ENCODE measurements at places on chromosomes 7 and 10.

- no peak for DNase-seq
Observed at GRCh38 chr7:34734771-34735170, 76.8 kb downstream of the NPSR1 start.

- no peak for DNase-seq
Observed at GRCh38 chr10:60777696-60778213, 523 bp upstream of the CDK1 start.

DNA sequence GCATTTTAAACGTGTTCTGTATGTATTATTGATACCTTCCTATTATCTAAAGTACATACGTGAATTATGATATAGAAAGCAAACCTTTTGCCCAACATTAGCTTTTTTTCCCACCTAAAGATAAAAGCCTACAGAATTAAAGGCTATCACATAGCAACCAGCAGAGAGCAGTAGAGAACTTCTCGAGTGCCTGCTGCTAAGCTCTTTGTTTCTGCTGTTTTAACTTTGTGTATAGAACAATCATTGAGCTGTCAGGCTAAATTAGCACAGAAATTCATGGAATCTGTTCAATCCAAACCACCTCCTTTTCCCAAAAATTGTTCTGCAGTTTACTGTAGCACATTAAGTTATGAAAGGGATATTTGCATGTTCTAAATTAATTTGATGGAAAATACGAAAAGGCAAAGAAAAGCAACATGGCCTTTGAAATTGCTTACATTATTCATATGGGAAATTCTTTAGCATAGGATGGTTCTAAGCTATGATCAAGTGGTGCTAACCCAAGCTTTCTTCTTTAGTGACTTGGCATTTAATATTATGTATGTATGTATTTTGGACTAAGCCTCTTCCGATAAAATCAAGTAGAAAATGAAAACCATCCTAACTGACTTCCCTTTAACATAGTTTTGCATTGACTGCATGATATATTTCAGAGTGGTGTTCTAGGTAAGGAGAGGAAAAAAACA lies 1288.5 kb downstream of the GATA3 start:
- no peak for DNase-seq

DNA sequence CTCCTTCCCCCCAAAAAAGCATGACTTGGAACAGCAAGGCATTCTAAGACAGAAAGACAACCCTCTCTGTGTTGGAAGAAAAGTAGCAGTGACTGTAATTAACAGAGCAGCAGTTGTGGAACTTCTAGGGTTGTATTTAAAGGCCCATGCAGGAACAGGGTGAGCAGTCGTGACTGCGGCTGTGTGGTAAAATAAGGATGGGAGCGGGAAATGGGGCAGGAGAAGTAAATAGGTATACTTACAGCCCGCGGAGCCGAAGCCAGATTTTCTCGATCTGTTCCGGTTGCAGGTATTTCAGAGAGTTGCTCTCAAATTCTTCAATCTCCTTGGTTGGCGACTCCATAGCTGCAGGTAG lies 179 bp downstream of the PDE1C start:
- no peak for DNase-seq

- peak; percentile 44 for DNase-seq
Observed at GRCh38 chr7:32957326-32958045, at the start of gene FKBP9. Gene FKBP9 (plus strand): TSS chr7:32957440. CDS start chr7:32957574, 134 bp downstream.

GRCh38 chr7:100577103-100577502 lies 3.4 kb upstream of the SAP25 start:
- no peak for DNase-seq

GRCh38 chr7:12861070-12861469 lies 173.6 kb downstream of the ARL4A start:
- DNase-seq, result no peak

- DNase-seq, result no peak
Observed at GRCh38 chr7:35465791-35466336, 212.0 kb upstream of the TBX20 start.

GRCh38 chr10:7886056-7886455 lies 67.8 kb downstream of the TAF3 start:
- no peak for DNase-seq

Data from stimulated activated CD4-positive, alpha-beta T cell treated with anti-CD3 and anti-CD28 coated beads, Interleukin-15, amount 100 ng/mL, for 24 hours (primary cell).